ENCODE measurements at places on chromosomes 11 and 22.

- DNase-seq = no peak
- no peaks in the 10 kb centered on the region for H3K27me3 ChIP-seq
- H3K4me1 ChIP-seq = peaks cover 6% of the 10 kb centered on the region
- peaks cover 60% of the 10 kb centered on the region for H3K36me3 ChIP-seq
- H3K4me3 ChIP-seq = no peak overlapping the region
Measured at GRCh38 chr11:65404638-65405339, 17.8 kb upstream of the NEAT1 start.

DNA sequence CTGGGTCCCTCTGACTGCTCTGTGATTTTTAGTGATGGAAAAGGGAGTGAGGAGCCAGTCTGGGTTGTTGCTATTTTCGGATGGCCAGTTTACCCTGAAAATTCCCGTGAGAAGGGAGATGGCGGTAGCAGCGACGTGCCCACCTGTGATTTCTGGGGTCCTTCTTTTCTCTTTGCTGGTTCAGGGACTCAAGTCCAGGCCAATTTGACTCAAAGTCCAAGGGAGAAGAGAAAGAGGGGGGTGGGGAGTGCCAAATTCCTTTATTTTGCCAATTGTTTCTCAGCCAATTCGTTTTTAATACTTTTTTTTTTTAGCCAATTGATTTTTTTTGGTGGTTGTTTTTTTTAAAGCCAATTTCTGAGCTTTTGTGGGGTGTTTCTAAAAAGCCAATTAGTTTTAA, 6.9 kb downstream of the IGF2 start:
- H3K36me3 ChIP-seq = no peaks in the 10 kb centered on the region
- no peak for DNase-seq
- H3K4me1 ChIP-seq = no peaks in the 10 kb centered on the region
- peaks cover 53% of the 10 kb centered on the region for H3K27me3 ChIP-seq
- H3K4me3 ChIP-seq = no peak overlapping the region

DNA sequence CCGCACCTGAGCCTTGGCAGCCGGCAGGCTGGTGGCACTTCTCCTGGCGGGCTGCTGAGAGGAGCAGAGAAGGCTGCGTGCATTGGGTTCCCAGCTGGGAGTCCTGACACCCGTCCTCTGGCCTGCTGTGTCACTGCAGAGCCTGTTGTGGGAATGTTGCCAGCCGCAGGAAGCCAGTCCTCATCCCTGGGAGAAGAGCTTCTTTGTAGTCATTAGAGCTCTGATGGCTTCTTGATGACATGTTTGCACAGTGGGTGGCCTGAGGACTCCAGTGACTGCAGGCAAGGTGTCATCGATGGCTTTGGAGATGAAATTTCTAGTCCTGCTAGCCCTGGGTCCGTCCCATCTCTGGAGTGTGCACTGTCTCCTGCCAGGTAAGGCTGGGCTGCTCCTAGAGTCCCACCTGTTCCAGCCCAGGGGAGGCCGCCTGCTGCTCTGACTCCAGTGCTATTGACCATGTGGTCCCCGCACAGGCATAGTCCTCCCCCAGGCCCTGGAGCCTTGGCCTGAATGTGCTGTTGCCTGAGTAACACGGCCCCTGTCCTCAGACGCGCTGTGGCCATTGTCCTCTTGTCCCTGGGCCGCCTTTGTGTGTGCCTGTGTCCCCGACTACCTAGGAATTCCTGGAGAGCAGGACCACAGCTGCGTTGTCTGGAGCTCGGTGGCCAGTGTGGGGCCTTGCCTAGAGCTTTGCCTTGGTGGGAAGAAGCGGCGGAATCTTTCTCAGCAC, 129.2 kb downstream of the CACNA1I start:
- H3K4me1 ChIP-seq = no peaks in the 10 kb centered on the region
- H3K36me3 ChIP-seq = no peaks in the 10 kb centered on the region
- no peak overlapping the region for H3K4me3 ChIP-seq
- peaks cover 7% of the 10 kb centered on the region for H3K27me3 ChIP-seq
- DNase-seq = no peak

GRCh38 chr22:48376936-48377712, 1450.5 kb downstream of the BRD1 start:
- no peak for DNase-seq
- peaks cover 70% of the 10 kb centered on the region for H3K27me3 ChIP-seq

- no peak for DNase-seq
- H3K4me1 ChIP-seq = no peaks in the 10 kb centered on the region
- H3K27me3 ChIP-seq = peaks cover 6% of the 10 kb centered on the region
- no peak overlapping the region for H3K4me3 ChIP-seq
Measured at GRCh38 chr11:83649528-83649855, 363.3 kb upstream of the CCDC90B start.

DNA sequence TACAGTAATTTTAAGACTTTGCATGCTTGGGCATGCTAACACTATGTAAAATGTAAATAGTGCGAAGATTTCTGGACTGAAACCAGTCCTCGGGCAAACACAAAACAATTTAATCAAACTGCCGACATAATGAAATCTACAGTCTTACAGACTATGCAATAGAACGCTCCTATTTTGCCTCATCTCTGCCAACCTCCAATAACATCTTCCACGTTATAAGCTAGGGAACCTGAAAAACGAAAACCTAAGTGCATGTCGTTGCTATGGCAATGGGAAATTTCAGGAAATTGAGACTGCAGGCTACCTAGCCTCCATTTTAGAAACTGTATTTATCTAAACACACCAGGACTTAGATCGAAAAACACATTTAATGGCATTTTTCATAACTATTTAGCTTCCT, 1.1 kb downstream of the CSTF3 start:
- no peaks in the 10 kb centered on the region for H3K27me3 ChIP-seq
- peaks cover 16% of the 10 kb centered on the region for H3K36me3 ChIP-seq
- peak overlapping the region; percentile 98 for H3K27ac ChIP-seq
- peak overlapping the region; percentile 100 for H3K4me3 ChIP-seq
- H3K4me1 ChIP-seq = peaks cover 41% of the 10 kb centered on the region

DNA sequence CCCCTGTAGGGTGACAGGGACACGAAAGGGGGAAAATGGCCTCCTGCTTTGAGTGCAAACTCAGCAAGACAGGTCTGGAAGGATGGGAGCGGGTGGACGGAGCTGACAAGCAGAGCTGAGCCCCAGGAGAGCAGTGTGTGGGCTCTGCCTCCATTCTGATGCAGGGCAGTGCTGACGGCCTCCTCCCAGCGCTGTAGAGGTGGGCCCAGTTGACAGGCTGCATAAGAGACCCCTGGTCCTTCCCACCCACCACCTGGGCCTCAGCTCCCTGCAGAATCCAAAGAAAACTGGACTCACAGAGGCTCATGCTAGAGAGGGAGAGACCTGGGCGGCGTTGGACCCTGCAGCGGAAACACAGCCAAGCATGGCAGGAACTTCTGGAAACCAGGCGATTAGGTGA, 1113.4 kb downstream of the BRD1 start:
- no peaks in the 10 kb centered on the region for H3K36me3 ChIP-seq
- no peaks in the 10 kb centered on the region for H3K4me1 ChIP-seq
- no peak overlapping the region for H3K27ac ChIP-seq

DNA sequence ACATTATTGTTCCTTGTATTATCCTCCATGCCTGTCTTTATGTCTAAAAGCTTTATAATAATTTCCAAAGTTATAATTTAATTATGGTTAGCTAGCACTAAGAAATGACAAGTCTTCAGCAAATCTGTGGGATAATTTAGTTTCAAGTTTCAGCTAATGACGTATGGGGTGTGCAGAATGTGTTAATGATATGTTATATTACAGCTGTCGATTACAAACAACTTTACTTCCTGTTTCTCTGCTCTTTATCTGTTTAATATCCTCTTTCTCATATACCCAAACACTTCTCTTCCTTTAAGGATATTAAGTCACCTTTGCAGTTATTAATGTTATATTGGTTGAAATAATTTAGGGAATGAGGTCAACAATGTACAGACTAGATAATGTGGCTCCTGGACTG, 161.8 kb downstream of the CASP12 start:
- H3K27me3 ChIP-seq = no peaks in the 10 kb centered on the region
- no peak overlapping the region for H3K4me3 ChIP-seq
- H3K27ac ChIP-seq = peak overlapping the region; percentile 2

DNA sequence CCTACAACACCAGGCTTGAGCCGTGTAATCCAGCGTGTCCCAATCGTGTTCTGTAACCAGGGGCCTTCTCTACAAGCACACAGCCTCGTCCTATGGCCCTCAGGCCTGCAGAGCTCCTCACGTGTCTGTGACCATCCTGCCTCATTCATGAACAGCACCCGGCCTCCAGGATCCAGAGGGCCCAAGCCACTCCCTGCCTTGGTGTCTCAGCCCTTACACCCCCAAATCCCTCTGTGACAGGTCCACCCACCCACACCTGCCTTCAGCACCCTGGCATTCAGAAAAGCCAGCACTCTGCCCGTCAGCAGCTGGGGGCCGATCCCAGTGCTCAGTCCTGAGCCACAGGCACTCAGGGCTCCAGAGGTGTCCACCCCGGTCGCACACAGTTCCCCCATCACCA, 5.8 kb downstream of the TSSK2 start:
- H3K27ac ChIP-seq = no peak overlapping the region
- H3K4me1 ChIP-seq = no peaks in the 10 kb centered on the region
- H3K27me3 ChIP-seq = no peaks in the 10 kb centered on the region
- no peak for DNase-seq

- peaks cover 36% of the 10 kb centered on the region for H3K36me3 ChIP-seq
- no peak overlapping the region for H3K27ac ChIP-seq
- H3K4me1 ChIP-seq = no peaks in the 10 kb centered on the region
- H3K4me3 ChIP-seq = no peak overlapping the region
Measured at GRCh38 chr11:117374316-117375055, 46.8 kb downstream of the CEP164 start.

GRCh38 chr11:79229047-79229446, 211.8 kb downstream of the TENM4 start:
- H3K27ac ChIP-seq = no peak overlapping the region
- H3K4me3 ChIP-seq = no peak overlapping the region
- H3K36me3 ChIP-seq = no peaks in the 10 kb centered on the region
- no peak for DNase-seq
- H3K27me3 ChIP-seq = no peaks in the 10 kb centered on the region

GRCh38 chr11:118306556-118306955, 2.0 kb downstream of the CD3E start:
- H3K27ac ChIP-seq = peak overlapping the region; percentile 97
- H3K27me3 ChIP-seq = no peaks in the 10 kb centered on the region
- peaks cover 54% of the 10 kb centered on the region for H3K36me3 ChIP-seq
- peaks cover 66% of the 10 kb centered on the region for H3K4me1 ChIP-seq

GRCh38 chr11:64831411-64831891, 13.0 kb downstream of the CDC42BPG start:
- peaks cover 14% of the 10 kb centered on the region for H3K36me3 ChIP-seq
- H3K27ac ChIP-seq = no peak overlapping the region
- H3K4me3 ChIP-seq = no peak overlapping the region
- DNase-seq = no peak

GRCh38 chr11:14644226-14645014, 816 bp downstream of the PDE3B start:
- H3K4me1 ChIP-seq = peaks cover 53% of the 10 kb centered on the region
- H3K36me3 ChIP-seq = peaks cover 19% of the 10 kb centered on the region
- H3K27ac ChIP-seq = peak overlapping the region; percentile 89
- peak overlapping the region; percentile 97 for H3K4me3 ChIP-seq
- no peaks in the 10 kb centered on the region for H3K27me3 ChIP-seq
- peak; percentile 32 for DNase-seq

- no peak for DNase-seq
- peaks cover 11% of the 10 kb centered on the region for H3K4me1 ChIP-seq
- no peaks in the 10 kb centered on the region for H3K27me3 ChIP-seq
- H3K4me3 ChIP-seq = no peak overlapping the region
- no peak overlapping the region for H3K27ac ChIP-seq
Measured at GRCh38 chr11:44112091-44112821, 16.8 kb downstream of the EXT2 start.

DNA sequence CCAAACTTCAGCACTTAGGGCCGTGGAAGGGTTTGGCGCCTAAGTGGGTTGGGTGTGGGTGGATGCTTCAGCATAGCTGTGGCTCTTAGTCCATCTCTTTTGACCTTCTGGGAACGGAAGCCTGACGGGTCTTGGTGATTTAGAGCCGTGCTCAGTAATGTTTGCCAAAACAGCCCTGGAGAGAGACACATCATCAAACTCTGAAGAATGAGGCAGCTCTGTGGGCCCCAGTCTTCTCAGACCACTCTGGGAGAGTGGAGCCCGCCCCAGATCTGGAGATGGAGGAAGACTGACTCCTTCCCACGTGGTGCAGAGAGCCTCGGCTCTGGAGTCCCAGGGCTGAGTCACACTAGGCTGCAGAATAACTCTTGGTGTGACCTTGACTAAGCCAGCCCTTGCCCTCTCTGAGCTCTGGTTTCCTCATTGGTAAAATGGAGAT, 168.9 kb downstream of the C11orf91 start:
- no peaks in the 10 kb centered on the region for H3K36me3 ChIP-seq
- H3K27me3 ChIP-seq = peaks cover 40% of the 10 kb centered on the region
- no peak overlapping the region for H3K27ac ChIP-seq
- no peak for DNase-seq

DNA sequence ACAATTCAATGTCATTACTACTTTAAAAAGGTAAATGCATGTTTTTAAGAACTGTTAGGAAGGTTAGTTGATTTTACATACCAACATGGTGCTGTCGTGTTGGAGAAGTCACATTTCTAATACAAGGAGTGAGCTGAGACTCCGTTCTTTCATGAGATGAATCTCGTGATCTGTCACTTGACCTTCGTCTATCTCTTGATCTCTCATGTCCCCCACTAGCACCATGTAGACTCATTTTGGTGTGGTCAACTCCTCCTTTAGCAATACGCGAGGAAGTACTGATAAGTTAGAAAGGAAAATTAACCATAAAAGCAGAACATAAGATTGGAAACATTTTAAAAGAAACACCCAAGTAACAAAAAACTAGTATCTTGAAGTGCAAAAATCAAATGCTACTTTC, 41.5 kb downstream of the BTBD10 start:
- H3K27me3 ChIP-seq = no peaks in the 10 kb centered on the region
- H3K4me3 ChIP-seq = no peak overlapping the region
